BJ (cell line): ENCODE measurements at places on chromosomes 1 and 21.

DNA sequence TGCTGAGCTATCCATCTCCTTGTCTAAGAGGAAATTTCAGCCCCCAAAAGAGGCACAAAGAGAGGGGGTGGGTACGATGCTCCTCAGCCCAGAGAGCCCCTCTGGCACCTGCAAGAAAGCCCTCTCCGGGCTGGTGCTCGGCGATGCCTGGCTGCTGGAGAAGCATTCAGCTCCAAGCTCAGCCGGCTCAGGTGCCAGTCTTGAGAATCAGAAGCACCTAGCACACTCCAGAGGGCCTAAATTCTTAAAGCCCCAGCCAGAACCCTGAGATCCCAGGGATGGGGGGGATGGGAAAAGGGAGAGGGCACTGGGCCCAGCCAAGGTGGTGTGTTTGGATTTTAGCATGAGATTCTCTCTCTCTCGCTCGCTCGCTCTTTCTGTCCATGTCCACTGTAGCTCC lies 2.9 kb downstream of the GRIK3 start:
- no peak for DNase-seq

GRCh38 chr1:41776891-41777441 lies 141.8 kb downstream of the HIVEP3 start:
- DNase-seq = no peak

GRCh38 chr1:166907763-166908162 lies 31.7 kb upstream of the TADA1 start:
- no peak for DNase-seq

GRCh38 chr1:52876843-52877242 lies 34.3 kb downstream of the ZYG11A start:
- DNase-seq = no peak

GRCh38 chr21:23016617-23017016 lies 2018.4 kb downstream of the NCAM2 start:
- no peak for DNase-seq

- DNase-seq = no peak
Observed at GRCh38 chr1:214318956-214319736, 38.2 kb downstream of the SMYD2 start.

DNA sequence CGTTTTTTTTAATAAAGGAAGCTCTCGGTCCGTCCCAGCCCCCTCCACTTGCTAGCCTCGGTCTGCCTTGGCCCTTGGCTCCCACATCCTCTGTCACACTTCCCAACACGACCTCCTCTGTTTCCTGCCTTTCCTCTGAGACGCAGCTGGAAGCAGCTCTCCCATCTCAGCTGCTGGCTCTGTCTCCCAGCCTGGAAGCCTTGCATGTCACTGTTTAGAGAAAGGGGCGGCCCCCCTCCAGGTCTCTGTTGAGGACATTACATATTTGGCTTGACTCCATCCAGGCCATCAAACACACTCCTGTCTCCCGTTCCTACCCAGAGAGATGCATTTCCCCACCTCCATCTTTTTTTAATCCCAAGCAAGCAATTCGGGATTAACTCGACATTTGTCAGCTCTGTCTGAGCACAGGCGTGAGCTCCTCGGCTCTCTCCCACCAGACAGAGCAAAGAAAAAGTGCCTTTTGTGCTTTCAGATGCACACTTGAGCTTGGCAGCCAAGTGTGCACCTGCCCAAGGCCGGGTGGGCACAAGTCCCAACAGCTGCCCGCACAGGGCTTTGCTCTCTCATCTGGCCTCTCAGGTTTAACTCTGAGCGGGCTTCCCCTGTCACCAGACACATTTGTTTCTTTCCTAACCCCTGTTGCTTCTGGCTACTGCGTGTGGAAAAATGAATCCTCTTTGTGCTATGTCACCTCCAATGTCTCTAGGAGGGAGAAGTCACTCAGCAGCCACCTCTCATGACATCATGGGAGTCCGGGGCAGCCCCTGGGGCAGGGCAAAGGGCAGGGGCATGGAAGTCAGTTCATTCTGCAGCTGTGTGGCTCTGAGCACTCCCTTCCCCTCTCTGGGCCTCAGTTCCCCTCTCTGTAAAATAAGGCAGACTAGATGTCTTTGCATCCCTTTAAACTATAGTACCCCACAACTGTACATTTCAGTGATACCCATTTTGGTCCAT lies 108.3 kb downstream of the KCND3 start:
- no peak for DNase-seq

DNA sequence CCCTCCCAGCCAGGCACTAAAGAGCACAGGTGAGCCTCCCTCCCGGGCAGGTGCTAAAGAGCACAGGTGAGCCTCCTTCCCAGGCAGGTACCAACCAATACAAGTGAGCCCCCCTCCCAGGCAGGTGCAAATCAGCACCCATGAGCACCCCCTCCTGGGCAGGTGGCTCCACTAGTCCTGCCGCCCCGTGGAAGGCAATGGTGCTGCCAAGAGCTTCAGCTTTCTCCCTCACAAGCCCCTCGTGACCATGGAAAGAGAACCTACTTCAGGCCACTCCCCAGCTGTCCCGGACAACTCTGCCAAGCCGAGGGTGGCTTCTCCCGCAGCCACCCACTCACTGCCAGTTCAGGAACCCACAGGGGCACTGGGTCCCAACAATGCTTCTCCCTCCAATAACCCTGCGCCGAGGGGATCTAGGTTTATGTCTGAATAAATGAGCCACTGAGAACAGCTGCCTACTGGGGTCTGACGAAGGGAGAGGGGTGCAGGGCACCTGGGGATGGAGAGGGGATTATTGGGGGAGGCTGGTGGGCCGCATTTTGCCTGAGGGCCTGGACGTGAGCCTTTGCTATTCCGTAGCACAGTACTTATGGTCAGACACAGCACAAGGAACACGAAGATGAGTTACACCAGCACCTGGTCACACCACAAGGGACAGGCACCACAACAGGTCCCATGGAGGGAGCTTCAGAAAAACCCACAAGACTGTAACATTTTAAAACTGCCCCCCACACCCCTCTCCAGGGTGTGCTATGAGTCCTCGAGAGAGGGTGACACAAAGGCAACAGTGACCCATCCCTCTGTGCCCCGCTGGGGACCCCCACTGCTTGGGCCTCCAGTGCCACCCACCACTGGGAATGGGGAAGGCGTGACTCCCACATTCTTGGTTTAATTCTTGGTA lies 46.3 kb downstream of the PRDM15 start:
- no peak for DNase-seq
